ENCODE measurements at places on chromosomes 13 and 19. TPM values are rescaled to one million over a fixed set of nuclear protein-coding genes. Genes with fewer than 3 reads are reported as not detected.
A peak's percentile ranks its signal among the peaks of the same experiment; 100 is the strongest.

The GAPDHS gene
- total RNA-seq: not detected

The VSTM2B gene
- not detected for total RNA-seq

The ZNF583 gene
- 5.2 TPM for total RNA-seq

The BEST2 gene
- total RNA-seq: not detected

GRCh38 chr13:60583196-60583888 lies 186.3 kb downstream of the TDRD3 start:
- no peak for DNase-seq

DNA sequence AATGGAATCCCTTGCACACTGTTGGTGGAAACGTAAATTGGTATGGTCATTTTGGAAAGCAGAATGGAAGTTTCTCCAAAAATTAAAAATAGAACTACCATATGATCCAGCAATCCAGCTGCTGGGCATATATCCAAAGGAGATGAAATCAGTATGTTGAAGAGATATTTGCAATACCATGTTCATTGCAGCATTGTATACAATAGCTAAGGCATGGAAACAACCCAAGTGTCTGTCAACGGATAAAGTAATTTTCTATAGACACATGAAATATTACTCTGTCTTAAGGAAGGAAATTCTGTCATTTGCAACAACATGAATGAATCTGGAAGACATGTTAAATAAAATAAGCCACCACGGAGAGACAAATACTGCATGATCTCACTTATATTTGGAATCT lies 124.7 kb downstream of the GPC5 start:
- no peak for DNase-seq

DNA sequence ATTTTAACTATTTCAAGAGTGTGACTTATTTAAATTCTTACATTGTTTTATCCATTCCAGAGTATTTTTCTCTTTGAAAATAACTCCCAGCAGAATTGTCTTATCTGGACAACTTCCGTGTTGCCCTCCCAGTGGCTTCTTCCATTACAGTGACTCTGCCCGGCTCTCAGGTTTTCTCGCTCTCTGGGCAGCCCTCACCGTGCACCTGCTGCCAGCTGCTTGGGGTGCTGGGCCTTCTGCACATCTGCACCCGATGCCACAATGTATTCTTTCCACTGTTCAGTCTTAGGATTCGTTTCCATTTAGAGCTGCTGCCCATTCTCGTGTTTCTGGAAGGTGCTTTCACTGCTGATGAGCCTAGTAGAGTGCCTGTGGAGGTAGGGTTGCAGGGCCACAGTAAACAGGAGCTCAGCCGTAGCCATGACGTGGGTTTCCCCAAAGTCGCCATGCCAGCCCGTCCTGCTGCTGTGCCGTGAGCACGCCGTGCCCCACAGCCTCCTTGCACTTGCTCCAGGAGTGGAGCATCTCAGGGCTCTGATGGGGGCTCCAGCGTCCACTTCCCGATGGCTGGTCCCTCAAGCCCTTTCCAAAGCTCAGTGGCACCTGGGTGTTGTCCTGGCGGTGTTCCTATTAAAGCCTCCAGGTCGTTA lies 46.1 kb upstream of the DCUN1D2 start:
- no peak for DNase-seq

- peak; percentile 91 for DNase-seq
Measured at GRCh38 chr19:42132851-42133528, 744 bp upstream of the POU2F2 start.

All from activated naive CD8-positive, alpha-beta T cell treated with anti-CD3 and anti-CD28 coated beads for 36 hours (primary cell).